Activated CD8-positive, alpha-beta memory T cell treated with anti-CD3 and anti-CD28 coated beads, Interleukin-2, amount 10 ng/mL, durations not matched to agents 7 days and 5 days (primary cell): ENCODE measurements at places on chromosomes 4 and X. TPM values are rescaled to one million over a fixed set of nuclear protein-coding genes. Genes with fewer than 3 reads are reported as not detected.

DNA sequence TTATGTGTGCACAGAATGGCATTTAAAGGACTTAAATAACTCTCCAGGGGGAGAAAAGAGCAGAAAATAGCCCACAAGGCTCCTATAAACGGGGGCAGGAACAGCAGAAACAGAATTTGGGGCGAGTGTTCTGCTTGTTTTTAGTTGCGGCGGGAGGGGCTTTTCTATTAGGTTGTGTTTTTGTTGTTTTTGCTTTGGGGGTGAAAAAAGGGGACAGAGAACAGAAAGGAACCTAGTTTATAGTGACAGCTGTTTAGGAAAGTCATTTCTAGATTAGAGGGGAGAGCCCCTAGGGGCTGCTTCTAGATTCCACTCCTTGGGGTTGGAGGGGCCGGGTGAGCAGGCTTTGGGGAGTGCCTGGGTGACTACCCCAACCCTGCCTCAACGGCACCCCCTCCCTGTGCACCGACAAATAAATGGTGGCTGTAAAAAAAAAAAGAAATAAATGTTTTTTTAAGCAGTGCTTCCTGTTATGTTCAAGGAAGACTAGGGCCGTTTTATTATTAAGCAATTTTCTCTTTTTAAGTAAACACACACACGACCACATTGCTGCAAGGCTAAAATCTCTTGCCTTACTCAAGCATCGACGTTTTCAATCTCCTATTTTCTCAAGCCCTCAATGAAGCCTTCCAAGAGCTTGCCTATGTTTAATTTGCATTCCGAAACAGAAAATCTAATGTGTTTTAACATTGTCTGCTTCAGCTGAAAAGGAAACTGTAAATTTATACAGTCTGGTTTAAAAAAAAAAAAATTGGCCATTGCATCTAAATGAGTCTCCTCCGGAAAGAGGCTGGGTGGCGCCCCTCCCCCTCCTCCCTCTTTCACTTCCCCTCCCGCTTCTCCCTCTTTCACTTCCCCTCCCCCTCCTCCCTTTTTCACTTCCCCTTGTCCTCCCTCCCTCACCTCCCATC is 123.3 kb upstream of the TBL1X start:
- peak; percentile 82 for DNase-seq
- H3K27me3 ChIP-seq: no peaks in the 10 kb centered on the region
- H3K36me3 ChIP-seq: no peaks in the 10 kb centered on the region
- H3K4me3 ChIP-seq: peak overlapping the region; percentile 71
- H3K4me1 ChIP-seq: peaks cover 27% of the 10 kb centered on the region

The MPP1 gene
- 29.0 TPM for total RNA-seq

The CXCL3 gene
- total RNA-seq: not detected

The JAKMIP1 gene
- total RNA-seq: 57.8 TPM

DNA sequence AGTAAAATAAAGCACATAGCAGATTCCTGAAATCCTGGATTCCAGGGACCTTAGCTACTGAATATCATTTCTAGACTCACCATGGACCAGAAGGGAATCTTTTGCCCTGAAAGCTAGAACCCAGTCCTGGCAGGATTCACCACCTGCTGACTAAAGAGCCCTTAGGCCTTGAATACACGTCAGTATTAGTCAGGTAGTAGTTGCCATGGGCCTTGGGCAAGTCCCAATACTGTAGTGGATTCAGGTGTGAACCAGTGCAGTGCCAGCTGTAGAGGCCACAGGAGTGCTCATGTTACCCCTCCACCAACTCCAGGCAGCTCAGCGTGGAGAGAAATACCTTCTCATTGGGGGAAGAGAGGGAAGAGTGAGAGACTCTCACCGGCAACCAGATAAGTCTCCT is 64.1 kb upstream of the UBQLN2 start:
- H3K4me3 ChIP-seq: no peak overlapping the region
- no peaks in the 10 kb centered on the region for H3K4me1 ChIP-seq
- no peak overlapping the region for H3K27ac ChIP-seq
- no peaks in the 10 kb centered on the region for H3K27me3 ChIP-seq

DNA sequence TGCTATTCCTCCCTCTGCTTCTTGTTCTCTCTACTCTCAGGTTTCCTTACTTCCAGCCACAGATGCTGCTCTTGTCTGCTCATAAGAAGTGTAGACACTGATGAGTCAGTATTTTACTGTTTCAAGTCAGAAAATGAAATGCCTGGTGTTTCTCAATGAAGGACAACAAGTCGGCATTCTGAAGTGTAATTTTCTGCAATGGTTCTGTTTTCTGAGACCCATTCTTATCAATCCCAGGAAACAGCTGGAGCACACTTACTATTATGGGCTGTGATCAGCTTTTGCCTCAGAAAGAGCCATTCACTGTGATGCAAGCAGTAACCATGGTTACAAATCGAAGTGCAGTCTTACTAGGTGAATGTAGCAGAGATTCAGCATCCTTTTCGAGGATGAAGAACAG is 42.0 kb downstream of the SLC4A4 start:
- no peaks in the 10 kb centered on the region for H3K4me1 ChIP-seq
- no peak for DNase-seq
- H3K4me3 ChIP-seq: no peak overlapping the region
- no peaks in the 10 kb centered on the region for H3K27me3 ChIP-seq
- no peaks in the 10 kb centered on the region for H3K36me3 ChIP-seq

DNA sequence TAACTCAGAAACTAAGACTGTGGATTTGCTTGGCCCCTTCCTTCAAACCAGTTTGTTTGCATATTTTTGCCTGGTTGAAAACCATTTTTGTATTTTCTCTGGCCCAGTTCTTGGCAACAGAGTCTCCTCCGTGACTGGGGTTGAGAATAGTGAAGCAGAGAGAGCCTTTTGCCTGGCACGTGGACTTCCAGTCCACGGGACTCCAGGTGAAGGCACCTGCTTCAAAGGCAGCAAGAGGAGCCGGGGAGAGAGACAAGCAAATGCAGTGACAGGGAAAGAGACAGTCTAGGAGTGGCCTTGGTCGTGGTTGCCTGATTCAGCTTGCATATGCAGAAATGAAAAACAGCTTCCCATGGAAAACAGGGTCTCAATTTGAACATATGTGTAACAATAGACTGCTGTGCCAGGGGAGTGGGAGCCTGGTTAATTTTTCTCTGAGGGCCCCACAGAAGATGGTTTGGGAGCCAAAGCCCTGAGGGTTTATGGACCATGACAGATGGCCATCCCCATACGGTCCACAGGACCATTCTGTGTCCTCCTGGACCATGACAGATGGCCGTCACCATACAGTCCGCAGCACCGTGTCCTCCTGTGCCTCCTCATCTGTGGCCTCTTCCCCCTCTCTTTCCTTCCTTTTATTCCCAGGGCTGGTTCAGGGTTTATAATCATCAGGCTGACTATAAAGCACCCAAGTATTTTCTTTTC is 272.2 kb upstream of the RASGEF1B start:
- DNase-seq: no peak
- no peak overlapping the region for H3K27ac ChIP-seq
- no peak overlapping the region for H3K4me3 ChIP-seq
- no peaks in the 10 kb centered on the region for H3K27me3 ChIP-seq

The ADGRL3 gene
- total RNA-seq: not detected

The ITIH6 gene
- total RNA-seq: not detected

DNA sequence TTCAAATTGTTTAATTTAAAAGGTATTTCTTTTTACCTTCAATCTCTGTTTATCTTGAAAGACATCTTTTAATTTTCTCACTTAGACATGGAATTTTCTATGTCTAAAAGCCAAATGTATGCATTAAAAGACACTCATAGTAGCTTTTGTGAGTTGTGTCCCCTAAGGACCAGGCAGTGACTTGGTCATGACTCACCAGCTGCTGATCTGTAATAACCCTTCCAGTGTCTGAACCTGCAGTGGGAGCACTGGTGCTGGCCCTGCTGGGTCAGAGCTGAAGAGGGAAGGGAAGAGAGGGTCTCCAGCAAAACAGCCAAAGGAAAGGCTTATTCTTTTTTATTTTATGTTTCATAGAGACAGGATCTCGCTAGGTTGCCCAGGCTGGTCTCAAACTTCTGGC is 31.1 kb upstream of the SH3D19 start:
- H3K4me3 ChIP-seq: no peak overlapping the region
- peaks cover 22% of the 10 kb centered on the region for H3K27me3 ChIP-seq
- H3K4me1 ChIP-seq: no peaks in the 10 kb centered on the region
- no peak overlapping the region for H3K27ac ChIP-seq
- DNase-seq: no peak

- peaks cover 6% of the 10 kb centered on the region for H3K4me1 ChIP-seq
- H3K36me3 ChIP-seq: peaks cover 1% of the 10 kb centered on the region
- no peak overlapping the region for H3K4me3 ChIP-seq
- no peak for DNase-seq
These were observed 1.3 kb downstream of the TCEAL4 start for GRCh38 chrX:103586659-103587058.

DNA sequence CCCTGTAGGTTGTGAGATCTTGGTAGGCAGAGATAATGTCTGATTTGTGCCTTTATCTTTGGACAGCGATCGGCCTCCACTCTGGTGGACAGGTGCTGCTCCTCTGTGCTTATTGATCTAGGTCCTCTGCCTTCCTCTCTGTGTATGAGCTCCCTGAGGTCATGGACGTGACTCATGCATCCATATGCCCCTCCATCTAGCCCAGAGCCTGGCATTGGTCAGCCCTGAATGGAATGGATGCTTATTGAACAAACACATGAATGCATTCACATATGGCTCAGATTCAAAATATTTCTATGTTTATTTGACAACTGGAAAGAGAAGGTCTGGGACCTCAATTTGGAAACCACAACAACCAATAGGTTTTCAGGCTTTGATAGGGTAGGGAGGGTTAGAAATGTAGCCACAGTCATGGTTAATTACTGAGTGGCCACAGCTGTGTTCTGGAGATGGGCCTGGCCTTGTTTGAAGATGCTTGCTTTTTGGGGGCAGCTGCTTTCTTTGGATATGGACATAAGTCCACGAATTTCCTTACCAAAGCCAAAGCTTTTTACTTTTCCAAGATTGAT is 76.2 kb downstream of the SEL1L3 start:
- no peak overlapping the region for H3K27ac ChIP-seq
- peaks cover 16% of the 10 kb centered on the region for H3K4me1 ChIP-seq
- H3K27me3 ChIP-seq: no peaks in the 10 kb centered on the region
- H3K4me3 ChIP-seq: no peak overlapping the region
- DNase-seq: no peak

- no peak overlapping the region for H3K27ac ChIP-seq
- no peaks in the 10 kb centered on the region for H3K36me3 ChIP-seq
- H3K4me1 ChIP-seq: peaks cover 14% of the 10 kb centered on the region
- no peak for DNase-seq
These were observed 76.3 kb downstream of the DCHS2 start for GRCh38 chr4:154415313-154415712.

- H3K36me3 ChIP-seq: peaks cover 10% of the 10 kb centered on the region
- H3K27ac ChIP-seq: no peak overlapping the region
- DNase-seq: no peak
- no peak overlapping the region for H3K4me3 ChIP-seq
These were observed 51.5 kb upstream of the MXD4 start for GRCh38 chr4:2313366-2313765.

- H3K4me3 ChIP-seq: no peak overlapping the region
- H3K27ac ChIP-seq: no peak overlapping the region
- no peaks in the 10 kb centered on the region for H3K36me3 ChIP-seq
- no peak for DNase-seq
- H3K27me3 ChIP-seq: no peaks in the 10 kb centered on the region
These were observed 723.2 kb upstream of the AGA start for GRCh38 chr4:178165251-178165950.

- H3K27me3 ChIP-seq: no peaks in the 10 kb centered on the region
- H3K4me1 ChIP-seq: peaks cover 26% of the 10 kb centered on the region
- no peaks in the 10 kb centered on the region for H3K36me3 ChIP-seq
- no peak for DNase-seq
- no peak overlapping the region for H3K4me3 ChIP-seq
These were observed 6.6 kb upstream of the UTP3 start for GRCh38 chr4:70681704-70682103.

DNA sequence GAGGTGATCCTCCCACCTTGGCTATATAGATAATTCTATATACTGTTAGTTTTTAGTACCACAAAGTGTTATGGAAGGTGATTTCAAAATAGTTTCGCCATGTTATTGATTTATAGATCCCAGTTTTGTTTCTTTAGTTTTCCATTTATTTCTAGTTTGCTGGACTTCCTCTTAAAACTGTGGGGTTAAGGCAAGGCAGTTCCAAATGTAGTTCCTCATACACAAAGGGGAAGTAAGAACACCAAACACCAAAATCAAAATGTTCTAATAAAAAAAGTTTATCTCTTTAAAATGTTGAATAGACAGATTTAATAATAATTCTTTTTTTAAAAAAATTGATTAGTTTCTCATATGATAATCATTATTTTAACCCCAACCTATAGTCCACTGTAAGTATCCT is 6.8 kb upstream of the CISD2 start:
- no peak for DNase-seq
- H3K27me3 ChIP-seq: no peaks in the 10 kb centered on the region
- H3K4me1 ChIP-seq: peaks cover 29% of the 10 kb centered on the region
- H3K27ac ChIP-seq: no peak overlapping the region

DNA sequence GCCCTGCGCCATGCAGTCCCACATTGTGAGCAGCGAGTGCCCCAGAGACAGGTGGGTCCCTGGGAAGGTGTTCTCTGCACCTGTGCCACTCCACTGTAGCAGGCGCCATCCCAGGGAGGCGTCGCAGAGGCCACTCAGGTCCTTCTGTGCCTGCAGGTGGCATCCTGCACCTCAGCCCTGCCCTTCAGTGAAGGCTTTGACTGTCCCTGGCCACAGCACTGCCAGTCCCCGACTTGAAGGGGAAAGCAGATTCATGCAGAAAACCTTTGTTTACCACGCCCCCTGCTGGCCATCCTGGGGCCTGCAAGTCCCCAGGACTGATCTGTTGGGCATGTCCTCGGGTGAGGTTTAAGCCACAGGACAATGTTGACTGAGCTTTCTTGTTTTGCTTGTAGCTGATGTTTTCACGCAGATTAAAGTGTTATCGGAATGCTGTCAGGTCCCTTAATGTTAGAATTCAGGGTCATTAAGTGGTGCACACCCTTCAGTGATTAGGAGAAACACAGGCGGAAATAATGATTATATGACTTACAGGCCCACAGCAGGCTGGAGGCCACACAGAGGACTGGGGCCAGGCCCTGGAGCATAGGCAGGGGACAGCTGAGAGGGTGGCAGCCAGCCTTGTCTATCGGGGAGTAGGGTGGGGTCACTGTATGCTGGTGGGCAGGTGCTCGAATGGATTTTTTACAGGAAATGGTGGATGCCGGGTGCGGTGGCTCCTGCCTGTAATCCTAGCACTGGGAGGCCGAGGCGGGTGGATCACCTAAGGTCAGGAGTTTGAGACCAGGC is 5.0 kb downstream of the TACC3 start:
- peak; percentile 92 for DNase-seq
- peak overlapping the region; percentile 74 for H3K27ac ChIP-seq
- H3K27me3 ChIP-seq: no peaks in the 10 kb centered on the region
- no peak overlapping the region for H3K4me3 ChIP-seq
- peaks cover 81% of the 10 kb centered on the region for H3K36me3 ChIP-seq
